HEK293T (cell line): ENCODE measurements at places on chromosomes 7 and 10.

DNA sequence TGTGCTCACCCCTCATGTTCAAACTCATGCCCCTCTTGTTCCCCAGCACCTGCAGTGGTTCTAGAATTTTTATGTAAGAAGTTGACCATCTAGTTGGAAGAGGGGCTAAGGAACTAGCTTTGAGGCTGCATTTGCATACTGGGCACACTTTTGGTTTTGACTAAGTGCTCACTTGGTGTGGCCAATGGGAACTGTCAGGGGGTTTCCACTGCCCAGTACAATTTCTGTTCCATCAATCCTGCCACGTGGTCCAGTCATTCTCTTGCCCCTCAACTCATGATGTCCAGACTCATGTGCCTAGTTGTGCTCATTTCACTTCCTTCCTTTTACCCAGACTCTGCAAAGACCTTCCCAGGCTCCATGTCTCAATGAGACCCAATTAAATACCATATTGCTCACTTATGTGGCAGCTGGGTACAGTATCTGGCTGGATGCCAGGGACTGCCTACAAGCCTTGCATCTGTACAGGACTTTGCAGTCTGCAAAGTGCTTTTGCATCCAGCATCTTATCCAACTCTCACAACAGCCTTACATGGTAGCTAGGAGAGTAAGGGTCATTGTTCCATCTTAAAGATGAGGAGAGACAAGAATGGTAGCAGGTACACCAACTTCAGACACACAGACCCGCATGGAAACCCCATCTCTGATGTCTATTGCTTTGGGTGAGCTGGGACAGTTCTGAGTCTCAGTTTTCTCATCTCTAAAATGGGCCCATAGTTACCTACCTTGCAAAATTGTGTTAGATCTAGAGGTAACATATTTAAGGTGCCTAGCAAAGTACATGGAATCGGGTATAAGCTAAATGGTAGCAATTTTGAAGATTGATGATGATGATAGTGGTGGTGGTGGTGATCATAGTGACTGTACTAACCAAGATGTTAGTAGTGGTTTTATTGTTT lies 30.1 kb upstream of the KCNMA1 start:
- no peak for DNase-seq

DNA sequence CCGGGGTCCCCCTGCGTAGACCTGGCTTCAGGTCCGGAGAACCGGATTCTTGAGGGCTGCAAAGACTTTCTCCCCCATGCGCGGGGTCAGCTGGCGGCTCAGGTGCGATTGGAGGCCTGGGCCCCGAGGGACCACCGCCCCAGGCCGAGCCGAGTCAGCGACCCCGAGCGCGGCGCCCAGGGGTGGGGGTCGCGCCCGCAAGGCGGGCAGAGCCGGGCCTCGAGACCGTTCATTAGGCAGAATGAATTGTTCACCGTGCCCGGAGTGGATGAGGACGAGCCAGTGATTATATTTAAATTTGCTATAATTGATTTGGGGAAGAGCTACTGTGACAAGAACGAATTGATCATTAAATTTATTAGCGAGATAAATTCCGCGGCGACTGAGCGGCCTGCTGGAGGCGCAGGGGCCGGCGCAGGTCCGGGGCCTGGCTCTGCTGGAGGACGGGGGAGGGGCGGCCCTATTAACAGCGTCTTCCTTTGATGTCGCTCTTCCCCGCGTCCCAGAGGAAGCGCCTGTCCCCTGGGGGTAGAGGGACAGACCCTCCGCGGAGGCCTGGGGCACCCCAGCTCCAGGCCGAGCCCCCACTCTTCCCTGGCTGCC lies 7.5 kb downstream of the MNX1 start:
- no peak for DNase-seq

GRCh38 chr10:35127289-35127891 lies 744 bp downstream of the CREM start:
- peak; percentile 8 for DNase-seq

DNA sequence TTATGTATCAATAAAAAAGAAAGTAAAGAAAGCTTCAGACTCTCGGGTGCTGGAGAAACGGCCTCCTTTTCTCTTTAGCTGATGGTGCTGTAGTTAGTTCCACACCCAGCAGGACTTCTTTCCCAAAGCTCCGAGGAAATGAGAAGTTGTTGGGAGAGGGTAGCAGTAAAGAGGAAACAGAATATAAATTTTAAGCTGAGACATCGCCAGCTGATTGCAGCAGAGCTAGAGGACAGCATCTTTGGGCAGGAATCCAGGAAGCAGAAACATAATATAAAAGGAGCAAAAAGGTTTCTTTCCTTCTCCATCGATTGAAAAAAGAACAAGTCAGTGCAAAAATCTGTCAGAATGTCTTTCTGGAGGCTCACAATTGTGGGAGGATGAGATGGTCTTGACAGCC lies 616.9 kb upstream of the FOXK1 start:
- DNase-seq, result no peak

DNA sequence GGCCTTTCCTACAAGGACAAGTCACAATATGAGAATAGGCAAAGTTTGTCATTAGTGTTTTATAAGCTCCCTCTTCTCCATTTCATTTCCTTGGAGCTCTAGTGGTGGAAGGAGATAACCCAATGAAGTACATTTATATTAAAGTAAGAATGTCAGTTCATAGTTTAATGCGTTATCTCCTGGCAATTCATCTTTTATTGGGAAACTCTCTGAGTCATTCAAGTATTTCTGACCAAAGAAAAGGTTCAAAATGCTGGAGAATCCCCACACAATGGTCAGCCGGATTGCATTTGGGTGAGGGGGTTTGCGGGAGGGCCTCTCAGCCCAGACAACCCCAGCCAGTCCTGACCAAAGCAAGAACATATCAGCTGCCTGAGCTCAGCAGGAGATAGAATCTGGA lies 321.5 kb upstream of the NRP1 start:
- DNase-seq, result no peak

GRCh38 chr7:48366096-48366495 lies 194.8 kb downstream of the ABCA13 start:
- no peak for DNase-seq

DNA sequence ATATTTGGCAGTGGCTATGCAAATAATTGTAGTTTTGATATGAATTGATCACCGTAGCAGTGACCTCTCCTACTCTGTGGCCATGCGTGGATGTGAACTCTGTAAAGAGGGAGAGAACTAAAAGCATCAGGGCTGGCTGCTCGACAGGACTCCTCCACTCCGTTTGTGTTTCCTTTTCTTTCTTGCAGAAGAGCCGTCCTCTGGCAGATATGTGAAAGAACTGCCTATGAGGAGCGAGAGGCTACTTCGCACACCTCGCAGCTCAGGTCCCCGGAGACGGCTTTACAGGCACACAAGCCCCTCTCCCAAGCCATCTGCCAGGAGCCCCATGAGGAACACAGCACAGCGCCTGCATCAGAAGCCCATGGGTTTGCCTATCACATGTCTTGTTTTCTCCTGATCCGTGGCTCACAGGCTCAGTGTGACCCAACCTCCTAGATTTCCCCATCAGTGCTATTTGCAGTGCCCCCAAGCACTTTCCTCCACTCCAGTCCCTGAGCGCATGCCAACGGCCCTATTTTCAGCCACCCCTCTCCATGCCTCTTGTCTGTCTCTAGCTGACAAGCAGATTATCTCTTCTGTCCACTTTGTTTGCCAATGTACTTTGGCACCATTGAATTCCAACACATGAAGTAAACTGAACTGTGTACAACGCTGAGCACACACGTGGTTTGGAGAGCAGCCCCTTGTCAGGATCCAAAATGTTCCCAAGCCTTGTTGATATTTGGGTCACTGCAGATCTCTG lies 164.3 kb upstream of the AKR1E2 start:
- no peak for DNase-seq

DNA sequence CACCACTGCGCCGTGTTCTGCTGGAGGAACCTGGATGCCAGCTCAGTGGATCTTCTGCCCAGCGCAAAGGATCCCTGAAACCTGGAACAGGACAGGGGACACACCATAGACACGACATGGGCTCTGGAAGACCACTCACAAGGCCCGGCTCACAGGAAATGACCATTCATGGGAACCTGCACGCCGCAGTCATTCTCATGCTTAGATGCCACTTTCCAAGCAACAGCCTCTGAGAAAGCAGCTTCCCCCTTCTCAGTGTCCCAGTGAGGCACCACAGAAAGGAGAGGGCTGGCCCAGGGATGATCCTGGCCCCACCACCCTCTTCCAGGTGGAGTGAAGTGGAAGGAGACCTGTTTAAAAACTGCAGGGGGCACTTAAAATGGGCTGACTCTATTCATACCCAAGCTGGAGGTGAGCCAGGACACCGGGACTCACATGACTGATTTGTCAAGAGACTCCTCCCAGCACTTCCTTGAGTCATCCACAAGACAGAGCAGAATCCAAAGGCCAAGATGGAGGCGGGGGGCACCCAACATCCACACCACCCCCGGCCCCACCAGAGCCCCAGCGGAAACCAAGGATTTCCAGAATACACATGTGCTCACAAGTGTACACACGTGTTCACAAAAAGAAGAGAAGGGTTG lies 11.2 kb downstream of the CTBP2 start:
- DNase-seq, result no peak

DNA sequence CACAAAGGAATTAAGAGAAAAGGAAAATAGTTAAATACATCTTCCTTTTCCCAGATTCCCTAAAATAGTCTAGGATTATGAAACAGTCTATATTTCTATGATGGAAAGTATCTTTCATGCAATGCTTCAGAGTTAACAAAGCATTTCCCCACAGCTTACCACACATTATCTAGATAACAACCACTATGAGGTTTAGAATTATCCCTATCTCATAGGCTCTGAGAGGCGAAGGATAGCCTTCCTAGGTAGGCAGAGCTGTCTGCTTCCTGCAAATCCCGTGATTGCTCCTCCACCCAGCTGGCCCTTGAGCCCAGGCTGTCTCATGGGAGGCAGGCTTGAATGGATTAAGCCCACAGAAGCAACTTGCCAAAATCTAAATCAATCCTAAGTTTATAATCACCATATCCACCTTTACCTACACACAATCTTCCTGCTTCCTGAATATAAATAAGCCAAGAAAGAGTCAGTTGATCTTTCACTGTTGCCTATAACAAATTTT lies 321.4 kb upstream of the AOAH start:
- no peak for DNase-seq

DNA sequence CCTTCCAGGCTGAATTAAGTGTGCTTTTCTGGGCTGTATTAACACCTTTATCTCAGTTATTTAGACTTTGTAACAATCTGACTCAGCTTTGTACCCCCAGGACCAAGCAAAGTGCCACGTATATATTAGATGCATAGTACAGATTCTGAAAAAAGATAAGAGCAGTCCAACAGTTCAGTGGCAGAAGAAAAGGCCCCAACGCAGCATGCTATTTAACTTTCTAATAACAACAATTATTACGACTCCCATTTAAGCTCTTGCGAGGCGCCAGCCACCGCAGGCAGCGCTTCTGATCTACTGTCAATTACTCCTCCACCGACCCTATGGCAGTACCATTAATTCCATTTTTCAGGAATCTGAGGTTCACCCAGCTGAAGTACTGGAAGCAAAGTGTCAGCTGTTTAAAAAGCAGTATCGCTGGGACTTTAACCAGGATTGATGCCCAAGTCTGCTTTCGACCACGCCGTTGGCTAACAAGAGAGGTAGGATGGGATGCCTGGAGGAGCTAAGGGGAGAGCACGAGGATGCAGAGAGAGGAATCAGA lies 638 bp downstream of the LIPA start:
- DNase-seq, result peak; percentile 24

GRCh38 chr10:100184840-100185239 lies 989 bp downstream of the ERLIN1 start:
- peak; percentile 50 for DNase-seq

GRCh38 chr10:48594803-48595538 lies 9.9 kb downstream of the ARHGAP22 start:
- DNase-seq, result no peak

DNA sequence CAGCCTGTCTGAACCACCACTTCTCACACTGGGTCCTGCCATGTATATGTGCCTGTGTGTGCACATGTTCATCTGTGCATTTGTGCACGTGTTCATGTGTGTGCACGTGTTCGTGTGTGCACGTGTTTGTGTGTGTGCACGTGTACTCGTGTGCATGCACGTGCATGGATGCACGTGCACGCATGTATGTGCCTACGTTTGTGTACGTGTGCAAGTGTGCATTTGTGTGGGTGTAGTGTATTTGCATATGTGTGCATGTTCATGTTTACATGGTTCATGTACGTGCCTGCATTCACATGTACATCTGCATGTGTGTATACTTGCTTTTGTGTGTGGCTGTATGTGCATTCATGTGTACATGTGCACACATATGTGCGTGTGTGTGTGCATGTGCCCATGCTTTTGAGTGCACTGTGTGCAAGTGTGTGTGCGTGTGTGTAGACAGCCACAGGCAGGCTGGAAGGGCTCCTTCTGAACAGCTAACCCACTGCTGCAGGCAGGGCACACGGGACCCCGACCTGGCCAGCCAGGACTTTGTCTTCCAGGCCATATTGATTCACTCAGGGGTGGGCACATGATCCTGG lies 28.2 kb downstream of the SLC29A4 start:
- DNase-seq, result no peak

DNA sequence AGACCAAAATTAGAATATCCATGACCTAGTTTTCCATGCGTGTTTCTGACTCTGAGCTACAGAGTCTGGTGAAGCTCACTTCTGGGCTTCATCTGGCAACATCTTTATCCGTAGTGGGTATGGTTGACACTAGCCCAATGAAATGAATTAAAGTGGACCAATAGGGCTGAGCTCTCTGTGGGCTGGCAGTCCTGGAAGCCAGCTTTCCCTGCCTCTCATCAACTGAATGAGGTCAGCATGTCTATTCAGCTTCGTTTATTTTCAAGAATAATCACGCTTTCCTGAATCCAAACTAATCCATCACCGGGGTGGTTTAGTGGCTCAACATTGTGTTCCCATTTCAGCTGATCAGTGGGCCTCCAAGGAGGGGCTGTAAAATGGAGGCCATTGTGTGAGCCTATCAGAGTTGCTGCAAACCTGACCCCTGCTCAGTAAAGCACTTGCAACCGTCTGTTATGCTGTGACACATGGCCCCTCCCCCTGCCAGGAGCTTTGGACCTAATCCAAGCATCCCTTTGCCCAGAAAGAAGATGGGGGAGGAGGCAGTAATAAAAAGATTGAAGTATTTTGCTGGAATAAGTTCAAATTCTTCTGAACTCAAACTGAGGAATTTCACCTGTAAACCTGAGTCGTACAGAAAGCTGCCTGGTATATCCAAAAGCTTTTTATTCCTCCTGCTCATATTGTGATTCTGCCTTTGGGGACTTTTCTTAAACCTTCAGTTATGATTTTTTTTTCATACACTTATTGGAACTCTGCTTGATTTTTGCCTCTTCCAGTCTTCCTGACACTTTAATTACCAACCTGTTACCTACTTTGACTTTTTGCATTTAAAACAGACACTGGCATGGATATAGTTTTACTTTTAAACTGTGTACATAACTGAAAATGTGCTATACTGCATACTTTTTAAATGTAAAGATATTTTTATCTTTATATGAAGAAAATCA lies 35.5 kb downstream of the CAV1 start:
- peak; percentile 45 for DNase-seq

- no peak for DNase-seq
Measured at GRCh38 chr7:91285696-91286355, 21.6 kb downstream of the FZD1 start.

DNA sequence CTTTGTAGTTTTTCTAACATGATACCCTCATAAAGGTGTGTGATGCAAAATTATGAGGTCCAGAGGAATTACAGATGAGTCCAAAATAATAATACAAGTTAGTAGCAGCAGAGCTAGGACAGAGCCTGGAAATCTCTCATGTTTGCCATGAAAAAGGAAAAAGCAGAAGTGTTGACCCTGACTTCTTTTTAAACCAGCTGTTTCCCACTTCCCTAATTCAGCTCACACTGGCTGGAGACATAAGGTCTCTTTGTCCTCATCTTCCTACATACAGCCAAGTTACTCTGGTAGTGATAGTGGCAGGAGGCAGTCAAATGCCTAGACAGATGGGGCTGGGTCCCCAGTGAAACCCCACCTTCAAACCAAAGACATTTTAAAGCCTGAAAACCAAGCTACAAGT lies 269.2 kb downstream of the C7orf25 start:
- DNase-seq, result no peak
